ENCODE measurements at places on chromosomes 3 and 15.

- no peak for DNase-seq
These were observed 29.4 kb downstream of the CD200R1L start for GRCh38 chr3:112817271-112817670.

DNA sequence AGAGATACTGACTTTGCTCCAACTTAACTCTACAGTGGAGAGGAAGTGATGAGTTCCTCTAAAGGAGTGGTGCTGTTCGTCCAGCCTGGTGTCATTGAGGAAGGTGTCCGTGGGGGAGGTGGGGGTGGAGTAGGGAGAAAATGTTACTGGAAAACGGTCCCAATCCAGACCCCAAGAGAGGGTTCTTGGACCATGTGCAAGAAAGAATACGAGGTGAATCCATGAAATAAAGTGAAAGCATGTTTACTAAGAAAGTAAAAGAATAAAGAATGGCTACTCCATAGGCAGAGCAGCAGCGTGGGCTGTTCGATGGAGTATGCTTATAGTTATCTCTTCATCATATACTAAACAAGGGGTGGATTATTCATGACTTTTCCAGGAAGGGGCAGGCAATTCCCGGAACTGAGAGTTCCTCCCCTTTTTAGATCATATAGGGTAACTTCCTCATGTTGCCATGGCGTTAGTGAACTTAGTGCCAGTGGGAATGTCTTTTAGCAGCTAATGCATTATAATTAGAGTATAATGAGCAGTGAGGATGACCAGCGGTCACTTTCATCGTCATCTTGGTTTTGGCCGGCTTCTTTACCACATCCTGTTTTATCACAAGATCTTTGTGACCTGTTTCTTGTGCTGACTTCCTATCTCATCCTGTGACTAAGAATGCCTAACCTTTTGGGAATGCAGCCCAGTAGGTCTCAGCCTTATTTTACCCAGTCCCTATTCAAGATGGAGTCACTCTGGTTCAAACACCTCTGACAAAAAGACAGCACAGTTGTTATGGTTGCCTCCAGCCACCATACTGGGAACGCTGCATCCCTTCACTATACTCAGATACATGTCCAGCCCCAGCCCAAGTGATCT is 38.6 kb downstream of the CLEC3B start:
- no peak for DNase-seq

GRCh38 chr15:90264671-90265070 is 801 bp upstream of the NGRN start:
- DNase-seq = no peak

- no peak for DNase-seq
These were observed 781.7 kb downstream of the MECOM start for GRCh38 chr3:168881804-168882203.

DNA sequence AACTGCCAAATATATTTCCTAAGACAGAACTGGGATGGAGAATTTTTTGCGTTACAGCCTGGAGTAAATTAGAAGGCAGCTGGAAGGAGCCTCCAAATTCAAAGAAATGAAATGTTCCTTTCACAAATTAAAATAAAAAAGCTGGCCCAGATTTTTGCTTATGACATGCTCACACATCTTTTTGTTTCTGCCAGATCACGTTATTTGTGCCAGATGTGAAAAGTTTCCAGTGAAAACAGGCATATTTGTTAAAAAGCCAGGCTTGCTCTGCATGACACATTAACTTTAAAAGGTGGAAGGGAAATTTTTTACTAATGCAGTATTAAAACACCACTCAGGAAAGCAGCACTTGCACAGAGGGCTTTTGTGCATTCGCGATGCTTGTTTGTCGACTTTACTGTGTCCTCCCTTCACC is 23.3 kb upstream of the ACKR4 start:
- no peak for DNase-seq

GRCh38 chr3:46006238-46007032 is 10.8 kb upstream of the FYCO1 start:
- DNase-seq = no peak

DNA sequence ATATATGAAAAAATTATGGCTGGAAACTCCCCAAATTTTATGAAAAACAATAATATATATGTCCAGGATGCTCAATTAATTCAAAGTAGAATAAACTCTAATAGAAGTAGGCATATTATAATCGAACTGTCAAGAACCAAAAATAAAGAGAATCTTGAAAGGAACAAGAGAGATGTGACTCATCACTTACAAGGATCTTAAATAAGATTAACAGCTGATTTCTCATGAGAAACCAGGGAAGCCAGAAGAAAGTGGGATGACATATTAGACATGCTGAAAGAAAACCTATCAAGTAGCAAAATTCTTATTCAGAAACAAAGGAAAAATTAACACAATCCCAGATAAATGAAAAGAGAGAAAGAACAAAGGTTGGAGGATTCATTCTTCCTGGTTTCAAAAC is 66.8 kb downstream of the FAIM start:
- no peak for DNase-seq

GRCh38 chr3:41674449-41674848 is 287.5 kb downstream of the ULK4 start:
- no peak for DNase-seq

DNA sequence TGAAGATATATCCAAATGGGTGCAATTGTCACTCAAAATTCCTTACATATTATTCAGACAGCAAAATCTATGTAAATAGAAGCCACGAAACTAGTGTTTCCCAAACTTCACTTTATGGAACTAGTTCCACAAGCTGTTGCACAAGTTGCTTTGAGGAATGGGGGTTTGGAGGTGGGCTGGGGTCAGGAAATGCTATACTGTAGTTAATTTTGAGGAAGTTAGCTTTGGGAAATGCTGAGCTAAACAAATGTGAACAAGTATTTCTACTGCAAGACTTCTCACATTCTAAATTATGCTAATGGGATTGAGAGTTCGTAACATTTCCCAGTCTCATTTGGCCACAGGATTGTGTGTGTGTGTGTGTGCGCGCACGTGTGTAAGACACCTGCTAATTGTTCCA is 28.7 kb upstream of the SAMMSON start:
- no peak for DNase-seq

DNA sequence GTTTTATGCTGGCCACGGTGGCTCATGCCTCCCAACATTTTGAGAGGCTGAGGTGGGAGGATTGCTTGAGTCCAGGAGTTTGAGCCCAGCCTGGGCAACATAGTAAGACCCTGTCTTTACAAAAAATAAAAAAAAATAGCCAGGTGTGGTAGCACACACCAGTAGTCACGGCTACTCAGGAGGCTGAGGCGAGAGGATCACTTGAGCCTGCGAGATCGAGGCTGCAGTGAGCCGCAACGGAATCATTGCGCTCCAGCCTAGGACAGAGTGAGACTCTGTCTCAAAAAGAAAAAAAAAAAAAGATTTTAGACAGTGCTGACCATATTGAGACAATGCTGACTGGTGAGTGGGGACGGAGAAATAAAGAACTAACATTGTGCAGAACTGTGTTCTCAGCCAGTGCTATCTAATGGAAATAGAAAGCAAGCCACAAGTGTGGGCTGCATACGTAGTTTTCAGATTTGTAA is 67.2 kb downstream of the ST6GAL1 start:
- no peak for DNase-seq

DNA sequence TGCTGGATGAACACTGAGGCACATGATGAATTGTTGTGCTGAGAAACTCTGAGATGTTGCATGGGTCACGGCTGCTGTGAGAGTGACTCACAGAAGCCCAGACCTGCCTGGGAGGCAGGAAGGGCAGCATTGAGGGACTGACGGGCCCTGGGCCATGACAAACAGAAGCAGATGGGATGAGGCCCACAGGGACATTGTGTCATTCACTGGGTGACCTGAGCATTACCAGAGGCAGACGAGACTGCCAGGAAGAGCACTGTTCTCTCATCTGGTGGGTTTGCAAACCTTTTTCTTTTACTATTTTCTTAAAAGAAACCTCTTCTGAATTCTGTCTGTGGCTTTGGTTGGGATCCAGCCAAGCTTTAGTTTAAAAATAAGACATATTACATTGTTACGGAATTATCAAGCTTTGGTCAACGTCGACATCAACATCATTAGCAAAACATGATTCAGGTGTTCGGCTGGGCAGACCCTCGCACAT is 67.8 kb downstream of the BDH1 start:
- DNase-seq = no peak

- DNase-seq = no peak
These were observed 88.7 kb upstream of the IQSEC1 start for GRCh38 chr3:13161771-13162535.

DNA sequence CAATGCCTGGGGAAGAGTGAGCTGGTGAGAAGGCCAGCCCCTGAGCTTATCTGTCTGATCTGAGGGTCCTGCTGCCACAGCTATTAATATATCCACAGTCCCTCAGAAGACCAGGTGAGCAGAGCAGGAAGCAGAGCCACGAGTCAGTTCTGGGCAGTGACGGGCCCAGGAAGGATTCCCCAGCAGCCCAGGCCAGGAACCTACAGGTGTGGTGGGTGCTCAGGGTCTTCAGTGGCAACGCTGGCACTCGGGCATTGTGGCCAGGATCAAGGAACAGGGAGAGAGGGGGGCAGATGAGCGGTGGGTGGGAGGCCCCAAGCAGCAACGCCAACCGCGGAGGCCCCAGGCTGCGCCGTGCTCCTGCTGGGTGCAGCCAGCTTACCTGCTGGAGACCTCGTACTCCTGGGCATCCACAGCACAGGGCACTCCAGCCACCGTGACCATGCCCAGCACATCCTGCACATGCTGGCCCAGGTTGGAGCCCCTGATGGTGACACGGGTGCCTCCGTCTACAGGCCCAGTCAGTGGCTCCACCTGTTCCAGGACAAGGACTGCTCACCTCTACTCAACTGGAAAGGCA is 12.3 kb downstream of the PLXNB1 start:
- DNase-seq = no peak

DNA sequence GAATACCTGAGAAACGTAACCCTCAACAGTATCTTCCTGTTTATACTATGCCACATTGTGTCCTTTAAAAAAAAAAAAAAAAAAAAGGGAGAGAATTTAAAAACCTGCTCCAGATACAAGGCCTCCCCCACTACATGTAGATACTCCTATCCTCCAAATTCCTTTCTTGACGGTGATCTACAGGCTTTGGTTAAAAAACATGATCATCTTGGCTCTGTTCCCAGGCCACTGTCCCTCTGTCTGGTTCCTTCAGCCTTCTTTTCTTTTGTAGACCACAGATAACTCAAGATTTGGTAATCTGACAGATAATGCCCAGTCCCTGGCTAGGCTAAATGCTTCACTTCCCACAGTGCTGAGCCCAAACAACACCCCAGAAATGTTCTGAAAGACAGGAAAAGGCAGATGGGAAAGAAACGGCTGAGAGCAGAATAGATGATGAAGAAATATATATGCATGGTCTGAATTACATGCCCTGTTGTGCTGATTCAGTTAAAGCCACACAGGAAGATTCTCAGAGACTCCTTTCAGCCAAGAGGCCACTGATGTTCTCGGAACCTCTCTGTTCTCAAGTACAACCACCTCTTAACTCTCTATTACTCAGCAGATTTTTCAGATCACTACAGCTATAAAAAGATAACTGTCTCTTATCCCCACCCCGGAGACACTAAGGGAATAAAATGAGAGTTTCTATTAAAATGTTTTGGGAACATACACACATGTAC is 48.3 kb downstream of the NPTN start:
- no peak for DNase-seq

GRCh38 chr15:89781055-89781454 is 4.9 kb downstream of the MESP2 start:
- no peak for DNase-seq

- no peak for DNase-seq
These were observed 58.5 kb downstream of the CCNL1 start for GRCh38 chr3:157101486-157101885.

DNA sequence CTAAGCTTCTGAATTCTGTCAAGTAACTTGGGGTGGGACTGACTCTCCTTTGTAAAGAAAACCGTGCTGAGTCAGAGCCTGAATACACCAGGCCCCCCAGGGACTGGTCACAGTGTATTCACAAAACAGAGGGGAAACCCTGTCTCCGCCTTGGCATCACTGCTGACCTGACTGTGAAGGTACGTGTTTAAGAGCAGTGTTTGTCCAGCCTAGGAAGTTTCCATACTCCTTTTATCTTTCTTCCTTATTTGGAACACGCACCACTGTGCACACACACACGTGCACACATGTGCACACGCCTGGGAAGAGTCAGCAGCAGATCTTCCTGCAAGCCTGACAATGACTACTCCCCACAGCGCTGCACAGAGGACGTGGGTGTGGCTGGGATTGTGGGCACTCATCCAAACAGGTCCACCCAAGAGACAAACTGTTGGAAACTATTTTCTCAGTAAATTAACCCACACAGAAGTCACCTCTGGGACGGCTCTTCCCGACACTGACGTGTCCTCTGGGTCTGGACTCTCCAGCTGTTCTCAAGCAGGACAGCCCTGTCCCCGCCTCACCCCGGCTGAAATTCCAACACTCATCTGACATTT is 87.7 kb downstream of the ATP10A start:
- DNase-seq = no peak

GRCh38 chr3:64340641-64341101 is 115.4 kb upstream of the PRICKLE2 start:
- DNase-seq = no peak

DNA sequence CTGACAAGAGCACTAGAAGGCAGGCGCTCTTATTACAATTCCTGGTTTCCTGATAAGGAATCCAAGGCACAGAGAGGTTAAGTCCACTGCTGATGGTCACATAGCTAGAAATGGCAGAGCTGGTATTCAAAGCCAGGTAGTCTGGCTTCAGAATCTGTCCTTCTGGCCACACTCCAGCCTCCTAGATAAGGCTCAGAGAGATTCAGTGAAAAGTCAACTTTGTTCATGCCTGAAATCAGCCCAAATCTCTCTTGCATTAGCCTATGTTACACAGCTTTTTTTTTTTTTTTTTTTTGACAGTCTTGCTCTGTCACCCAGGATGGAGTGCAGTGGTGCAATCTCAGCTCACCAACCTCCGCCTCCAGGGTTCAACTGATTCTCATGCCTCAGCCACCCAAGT is 21.1 kb upstream of the CMTM8 start:
- DNase-seq = no peak

GRCh38 chr15:98447069-98447468 is 201.3 kb upstream of the IGF1R start:
- DNase-seq = no peak

DNA sequence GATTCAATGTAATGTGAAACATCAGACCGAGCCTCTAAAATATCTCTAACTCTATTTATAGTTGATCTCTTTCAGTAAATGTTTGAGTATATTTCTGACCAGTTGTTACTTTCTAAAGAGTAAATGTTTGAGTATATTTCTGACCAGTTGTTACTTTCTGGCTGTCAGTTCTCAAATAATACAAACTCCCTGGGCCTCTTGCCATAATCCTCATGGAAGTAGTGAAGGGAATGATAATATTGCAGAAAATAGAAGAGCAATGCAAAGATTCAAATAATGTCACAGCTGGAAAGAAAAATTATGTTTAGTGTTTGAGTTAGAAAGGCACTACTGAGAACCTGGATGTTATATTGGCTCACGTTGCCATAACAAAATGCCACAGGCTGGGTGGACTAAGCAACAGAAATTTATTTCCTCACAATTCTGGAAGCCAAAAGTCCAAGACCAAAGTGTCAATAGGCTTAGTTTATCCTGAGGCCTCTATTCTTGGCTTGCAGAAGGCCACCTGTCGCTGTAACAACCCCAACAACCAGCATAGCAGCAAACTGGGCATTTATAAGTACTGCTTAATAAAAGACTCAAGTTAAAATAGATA is 470.6 kb upstream of the BCHE start:
- no peak for DNase-seq

GRCh38 chr3:147809206-147809605 is 400.0 kb downstream of the ZIC1 start:
- DNase-seq = no peak

All from coronary artery (tissue), 2 donors.